Tibial nerve (tissue), 4 donors: ENCODE measurements at places on chromosomes 5 and 9. TPM values are rescaled to one million over a fixed set of nuclear protein-coding genes. Genes with fewer than 3 reads are reported as not detected.
A peak's percentile ranks its signal among the peaks of the same experiment; 100 is the strongest.

DNA sequence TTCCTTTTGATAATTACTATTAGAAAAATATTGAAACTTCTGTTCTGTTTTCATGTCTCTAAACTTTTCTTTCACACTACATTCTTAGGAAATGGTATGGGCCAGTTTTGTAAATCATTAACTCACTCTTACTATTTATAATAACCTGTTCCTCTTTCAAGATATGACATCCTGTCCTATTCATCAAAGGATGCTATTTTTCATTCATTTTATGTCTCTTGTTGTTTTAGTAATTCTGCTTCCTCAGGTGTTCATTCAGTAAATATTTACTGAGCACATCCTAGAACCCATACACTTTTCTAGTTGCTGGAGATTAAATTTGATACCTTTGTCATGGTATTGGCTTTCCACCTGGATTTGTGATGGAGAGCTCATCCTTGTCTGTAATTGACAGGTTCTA is 58.0 kb downstream of the GDA start:
- no peaks in the 10 kb centered on the region for H3K4me1 ChIP-seq
- no peaks in the 10 kb centered on the region for H3K36me3 ChIP-seq
- DNase-seq: no peak
- H3K27me3 ChIP-seq: no peaks in the 10 kb centered on the region
- no peak overlapping the region for H3K4me3 ChIP-seq

- H3K27me3 ChIP-seq: no peaks in the 10 kb centered on the region
- H3K36me3 ChIP-seq: no peaks in the 10 kb centered on the region
- H3K27ac ChIP-seq: peak overlapping the region; percentile 56
- DNase-seq: peak; percentile 27
- no peak overlapping the region for H3K4me3 ChIP-seq
- H3K4me1 ChIP-seq: peaks cover 22% of the 10 kb centered on the region
Measured at GRCh38 chr9:129225815-129226214, 47.8 kb upstream of the IER5L start.

- no peak overlapping the region for H3K4me3 ChIP-seq
- H3K4me1 ChIP-seq: peaks cover 6% of the 10 kb centered on the region
- peak overlapping the region; percentile 34 for H3K27ac ChIP-seq
- peak; percentile 19 for DNase-seq
- no peaks in the 10 kb centered on the region for H3K36me3 ChIP-seq
Measured at GRCh38 chr5:178331491-178331996, 98.9 kb upstream of the PHYKPL start.

Gene F12
- total RNA-seq: 4.5 TPM

Gene RFX3
- 10.9 TPM for total RNA-seq
